ENCODE measurements at places on chromosomes 7 and 10.
A peak's percentile ranks its signal among the peaks of the same experiment; 100 is the strongest.

DNA sequence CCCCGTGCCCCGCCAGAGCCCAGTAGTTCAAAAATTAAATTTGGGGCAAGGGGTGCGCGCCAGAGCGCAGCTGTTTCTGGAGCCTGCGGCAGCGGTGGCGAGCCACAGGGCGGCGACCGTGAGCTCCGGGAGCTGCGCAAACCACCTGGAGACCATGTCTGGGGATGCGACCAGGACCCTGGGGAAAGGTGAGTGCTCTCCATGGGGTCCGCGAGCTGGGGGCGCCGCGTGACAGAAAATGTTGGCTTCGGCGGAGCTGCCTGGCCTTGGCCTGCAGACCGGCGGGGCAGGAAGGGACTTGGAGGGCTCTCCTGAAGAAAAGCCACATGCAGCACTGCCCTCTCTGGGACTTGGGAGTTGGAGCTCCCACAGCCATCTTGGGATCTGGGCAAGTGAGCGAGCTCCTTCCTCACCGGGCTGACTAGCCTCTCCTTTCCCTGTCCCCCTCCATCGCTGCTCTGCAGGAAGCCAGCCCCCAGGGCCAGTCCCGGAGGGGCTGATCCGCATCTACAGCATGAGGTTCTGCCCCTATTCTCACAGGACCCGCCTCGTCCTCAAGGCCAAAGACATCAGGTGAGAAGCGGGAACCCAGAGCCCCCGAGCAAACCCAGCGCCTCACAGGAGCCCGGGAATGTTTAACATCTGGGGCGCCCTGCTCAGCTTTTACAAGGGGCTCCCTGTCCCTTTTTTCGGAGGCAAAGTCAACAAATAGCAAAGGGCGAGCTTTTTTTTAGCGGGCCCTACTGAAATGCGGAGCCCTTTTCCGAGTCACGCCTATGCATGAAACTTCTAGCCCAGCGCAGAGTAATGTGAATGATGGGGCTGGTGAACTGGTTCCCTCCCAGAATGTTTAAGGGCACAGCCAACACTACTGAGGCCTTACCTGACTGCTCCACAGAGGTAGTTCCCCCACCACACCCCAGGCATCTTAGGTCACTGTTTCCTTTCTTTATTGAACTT lies 6.1 kb downstream of the GSTO2 start:
- peak; percentile 82 for DNase-seq

GRCh38 chr7:157575777-157576176 lies 239.0 kb downstream of the DNAJB6 start:
- no peak for DNase-seq

DNA sequence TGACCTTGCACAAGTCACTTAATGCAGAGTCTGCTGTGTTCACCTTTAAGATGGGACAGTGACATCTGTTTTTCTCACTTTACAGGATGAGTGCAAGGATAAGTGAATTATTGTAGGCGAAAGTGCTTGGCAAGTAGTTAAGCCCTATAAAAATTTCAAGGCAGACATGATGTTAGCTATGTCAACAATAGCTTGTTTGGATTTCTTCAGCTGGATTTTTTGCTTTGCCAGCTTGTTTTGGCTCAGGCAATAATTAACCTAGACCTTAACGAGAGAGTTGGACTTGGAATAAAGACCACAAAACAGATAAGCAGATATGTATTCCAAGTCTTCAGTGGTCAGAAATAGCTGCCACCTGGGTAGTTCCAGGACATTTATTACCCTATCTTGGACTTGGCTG lies 255.2 kb downstream of the ARL4A start:
- DNase-seq = no peak

GRCh38 chr10:44030132-44030531 lies 354.8 kb downstream of the CXCL12 start:
- DNase-seq = no peak

DNA sequence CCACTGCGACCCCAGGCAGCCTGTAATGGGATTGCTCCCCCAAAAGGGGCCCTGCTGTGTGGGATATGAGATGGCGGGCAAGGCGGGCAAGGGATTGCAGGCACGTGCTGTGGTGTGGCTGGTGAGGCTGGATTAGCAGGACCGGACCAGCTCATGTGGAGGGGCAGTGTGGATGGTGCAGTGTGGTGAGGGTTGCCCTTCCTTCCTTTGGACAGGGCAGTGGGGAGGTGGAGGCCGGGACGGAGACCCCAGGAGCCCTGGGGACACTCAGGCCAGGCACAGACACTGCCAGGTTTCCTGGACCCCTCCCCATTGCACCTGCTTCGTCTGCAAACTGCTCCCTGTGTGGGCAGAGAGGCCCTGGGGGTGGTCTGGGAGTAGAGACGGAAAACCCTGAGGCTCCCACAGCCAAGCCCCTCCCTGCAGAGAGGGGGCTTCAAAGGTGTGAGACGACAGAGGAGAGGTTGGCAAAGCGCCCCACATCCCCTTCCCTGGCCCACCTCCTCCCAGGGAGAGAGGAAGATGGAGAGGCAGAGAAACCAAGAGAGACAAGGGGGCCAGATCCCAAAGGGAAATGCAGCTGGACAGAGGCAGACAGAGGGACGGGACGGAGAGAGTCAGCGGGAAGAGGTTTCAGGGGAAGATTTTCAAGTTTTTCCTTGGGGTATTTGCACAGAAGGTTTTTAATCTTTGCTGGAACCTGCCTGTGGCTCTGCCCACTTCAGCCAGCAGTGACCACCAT lies 89.2 kb downstream of the MICALL2 start:
- no peak for DNase-seq

DNA sequence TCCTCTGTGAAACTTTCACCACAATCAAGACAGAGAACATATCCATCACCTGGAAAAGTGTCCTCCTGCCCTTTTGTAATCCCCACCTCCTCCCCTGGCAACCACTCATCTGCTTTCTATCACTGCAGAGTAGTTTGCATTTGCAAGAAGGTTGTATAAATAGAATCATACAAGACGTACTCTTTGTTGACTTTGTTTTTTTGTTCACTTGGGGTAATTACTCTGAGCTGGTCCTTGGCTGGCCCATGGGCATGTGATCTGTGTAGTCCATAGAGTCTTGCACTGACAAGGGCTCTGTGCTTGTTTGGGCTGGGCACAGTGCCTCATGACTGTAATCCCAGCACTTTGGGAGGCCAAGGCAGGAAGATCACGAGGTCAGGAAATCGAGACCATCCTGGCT lies 7.8 kb upstream of the HACD1 start:
- DNase-seq = no peak

DNA sequence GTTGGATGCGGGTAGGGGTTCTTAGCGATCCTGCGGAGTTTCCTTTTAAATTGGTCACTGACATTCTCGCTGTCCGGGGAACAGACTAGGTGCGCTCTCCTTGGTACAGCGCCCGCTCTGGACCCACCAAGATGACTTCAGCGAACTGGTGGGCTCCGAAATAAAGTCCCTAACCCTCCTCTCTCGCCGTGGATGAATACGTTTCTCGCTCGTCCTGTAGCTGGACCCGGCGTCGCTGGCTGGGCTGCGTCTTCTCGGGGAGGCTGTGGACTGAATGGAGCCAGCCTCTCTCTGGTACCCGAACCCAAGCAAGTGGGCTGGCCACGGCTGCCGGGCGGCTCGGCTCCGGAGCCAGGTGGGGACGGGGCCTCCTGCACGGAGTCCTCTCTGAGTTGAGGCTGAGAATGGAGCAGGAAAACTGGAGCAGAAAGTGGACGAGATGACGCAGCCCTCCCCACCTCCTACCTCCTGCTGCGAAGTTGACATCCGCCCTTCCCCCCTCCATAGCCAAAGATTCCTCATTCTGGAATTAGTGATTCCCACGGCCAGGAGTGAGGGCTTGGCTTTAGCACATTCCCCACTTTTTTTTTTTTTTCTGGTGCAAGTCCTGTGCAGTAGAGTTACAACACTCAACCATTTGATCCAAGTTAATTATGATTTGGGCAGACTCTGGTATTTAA lies 1.5 kb downstream of the UNC5B start:
- DNase-seq = peak; percentile 74
